GM12891 (cell line): ENCODE measurements at places on chromosomes 3 and 15.
A peak's percentile ranks its signal among the peaks of the same experiment; 100 is the strongest.

DNA sequence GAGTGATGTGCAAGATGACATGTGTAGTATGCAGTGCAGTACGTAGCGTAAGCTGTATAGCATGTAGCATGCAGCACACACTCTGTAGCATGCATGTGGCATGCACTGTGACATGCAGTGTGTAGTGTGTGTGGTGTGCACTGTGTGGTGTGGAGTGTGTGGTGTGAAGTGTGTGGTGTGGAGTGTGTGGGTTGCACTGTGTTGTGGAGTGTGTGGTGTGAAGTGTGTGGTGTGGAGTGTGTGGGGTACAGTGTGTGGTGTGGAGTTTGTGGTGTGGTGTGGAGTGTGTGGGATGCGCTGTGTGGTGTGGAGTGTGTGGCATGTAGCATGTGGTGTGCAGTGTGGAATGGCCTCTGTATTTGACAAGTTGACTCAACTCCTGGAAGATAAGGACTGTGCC lies 39.2 kb downstream of the ROPN1B start:
- no peak for DNase-seq

- no peak for DNase-seq
These were observed 49.1 kb downstream of the NEK11 start for GRCh38 chr3:131075632-131076328.

GRCh38 chr3:170634663-170635384 lies 48.9 kb upstream of the SLC7A14 start:
- DNase-seq = peak; percentile 25

DNA sequence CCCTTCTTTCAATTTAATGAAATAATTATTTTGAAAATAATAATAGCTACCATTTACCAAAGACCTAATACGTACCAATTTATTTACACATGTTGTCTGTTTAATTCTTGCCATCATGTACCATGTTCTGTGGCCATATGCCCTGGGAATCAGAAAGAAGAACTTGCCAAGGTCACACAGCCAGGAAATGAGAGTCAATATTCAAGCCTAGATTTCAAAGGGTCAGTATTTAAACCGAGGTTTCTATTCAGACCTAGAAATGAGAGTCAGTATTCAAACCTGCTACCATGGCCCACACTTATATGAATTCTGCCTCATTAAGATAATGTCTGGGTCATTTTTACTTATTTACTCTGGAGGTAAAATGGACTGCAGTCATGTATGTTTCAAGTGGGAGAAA lies 103.6 kb upstream of the TBL1XR1 start:
- no peak for DNase-seq

DNA sequence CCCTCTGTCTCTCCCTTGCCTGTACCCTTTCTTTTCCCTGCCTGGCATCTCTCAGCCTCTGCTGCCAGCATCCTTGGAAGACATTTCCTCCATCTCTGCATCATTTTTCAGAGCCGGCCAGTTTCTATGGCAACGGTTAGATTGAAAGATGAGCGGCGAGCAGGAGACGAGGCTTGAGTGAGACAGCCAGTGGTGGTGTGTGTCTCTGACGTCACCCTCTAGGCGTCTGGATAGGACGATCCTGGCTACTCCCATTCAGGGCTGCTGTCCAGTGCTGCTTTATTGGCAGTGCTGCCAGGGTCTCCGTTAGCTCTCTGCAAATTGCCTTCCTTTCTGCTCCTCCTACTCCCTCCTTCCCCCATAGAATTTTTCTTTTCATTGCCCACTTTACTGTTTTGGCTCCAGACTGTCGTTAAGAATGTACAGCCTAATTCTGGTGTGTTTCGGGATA lies 57.9 kb downstream of the TRAK1 start:
- no peak for DNase-seq

DNA sequence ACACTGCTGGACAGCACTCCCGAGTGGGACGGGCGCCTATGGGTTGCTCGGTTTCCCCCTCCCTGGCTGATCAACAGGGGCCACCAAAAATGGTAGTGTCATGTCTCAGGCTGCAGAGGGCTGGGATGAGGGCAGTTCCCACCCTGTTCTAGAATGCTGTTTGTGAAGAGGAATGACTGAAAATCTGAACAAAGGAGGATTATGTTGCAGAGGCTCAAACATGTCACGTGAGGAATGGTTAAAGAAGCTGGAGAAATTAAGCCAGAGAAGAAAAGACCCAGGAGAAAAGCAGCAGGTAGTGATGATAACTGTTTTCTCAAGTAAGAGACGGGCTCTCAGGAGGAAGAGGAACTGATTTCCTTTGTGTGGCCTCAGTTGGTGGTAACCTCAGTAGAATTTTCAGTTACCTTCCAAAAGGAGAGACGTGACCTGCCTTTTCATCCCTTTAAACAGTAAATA lies 10.4 kb downstream of the SPG21 start:
- DNase-seq = no peak

DNA sequence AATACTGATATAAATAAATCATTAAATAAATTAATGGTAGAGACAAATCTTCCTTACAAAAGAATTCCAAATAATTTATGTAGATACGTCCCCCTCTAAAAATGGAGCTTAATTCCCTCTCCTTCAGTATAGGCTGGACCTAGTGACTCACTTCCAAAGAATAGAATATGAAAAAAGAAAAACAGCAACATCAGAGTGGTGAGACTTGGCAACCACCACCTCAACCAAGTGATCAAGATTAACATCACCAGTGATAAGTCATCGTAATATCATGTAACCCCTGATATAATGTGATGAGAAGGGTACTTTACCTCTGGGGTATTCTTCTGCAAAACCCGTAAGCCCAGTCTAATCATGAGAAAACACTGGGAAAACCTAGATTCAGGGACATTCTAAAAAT lies 13.4 kb downstream of the GOLGB1 start:
- no peak for DNase-seq

DNA sequence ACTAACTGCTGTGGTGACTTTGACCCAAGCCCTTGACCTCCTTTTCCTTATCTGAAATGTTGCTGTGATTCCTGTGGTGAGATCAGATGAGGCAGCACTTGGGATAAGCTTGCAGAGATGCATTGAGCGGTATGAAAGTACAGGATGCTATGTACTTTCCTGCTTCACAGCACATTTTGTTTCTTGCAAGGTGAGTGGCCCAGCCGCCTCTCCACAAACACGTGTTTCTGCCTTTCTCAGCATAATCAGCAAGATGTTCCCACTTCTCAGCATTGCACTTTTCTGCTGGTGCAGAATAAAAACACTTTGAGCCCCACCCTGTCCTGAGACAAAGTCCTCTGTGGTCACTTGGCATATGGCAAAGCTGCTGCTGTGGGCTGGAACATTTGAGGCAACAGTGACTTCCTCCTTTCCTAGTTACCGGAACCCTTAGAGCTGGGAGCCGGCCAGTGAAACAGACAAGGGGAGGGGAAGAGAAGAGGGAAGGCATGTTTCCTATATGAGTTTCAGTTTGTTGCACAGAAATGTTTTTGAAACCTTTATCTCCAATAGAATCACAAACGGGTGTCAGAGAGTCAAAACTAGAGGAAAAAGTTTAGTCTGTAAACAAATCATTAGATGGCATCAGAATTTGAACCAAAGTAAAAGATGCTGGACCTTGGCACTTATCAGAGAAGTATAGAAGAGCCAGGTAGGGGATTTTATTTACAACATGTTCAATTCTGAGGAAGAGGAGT lies 5.0 kb downstream of the NUDT16 start:
- no peak for DNase-seq

GRCh38 chr3:111750278-111750884 lies 108.7 kb upstream of the PHLDB2 start:
- DNase-seq = no peak

DNA sequence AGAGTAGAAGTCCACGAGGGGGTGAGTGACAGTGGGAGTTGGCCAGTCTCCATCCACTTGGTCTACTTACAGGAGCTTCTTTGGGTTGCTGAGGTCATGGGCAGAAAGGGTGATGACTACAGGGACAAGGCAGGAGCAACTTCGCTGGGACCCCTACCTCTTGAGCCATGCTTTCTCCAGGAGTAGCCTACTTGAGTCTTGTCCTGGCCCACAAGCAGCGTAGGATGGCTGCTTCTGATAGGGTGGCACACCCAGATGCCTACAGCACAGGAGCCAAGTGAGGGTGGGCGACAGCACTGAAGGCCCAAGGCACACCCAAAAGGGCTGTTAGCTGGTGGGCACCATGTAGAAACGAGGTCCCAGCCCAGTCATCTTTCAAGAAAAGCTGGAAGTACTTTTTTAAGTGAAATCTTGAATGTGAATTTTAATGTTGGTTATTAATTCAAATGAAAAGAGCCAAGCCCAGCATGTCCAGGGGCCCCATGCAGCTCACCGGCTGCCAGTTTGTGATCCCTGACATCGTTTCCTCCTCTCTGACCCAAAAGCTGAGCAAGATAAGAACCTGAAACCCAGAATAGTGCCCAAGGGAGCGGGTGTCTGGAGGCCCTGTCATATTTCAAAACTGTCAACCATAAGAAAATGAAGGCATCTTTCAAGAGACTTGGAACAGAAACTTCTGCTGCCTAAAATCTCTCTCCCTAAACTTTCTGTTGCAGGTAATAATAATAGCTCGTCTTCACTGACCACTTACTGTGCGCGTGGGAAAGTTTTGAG lies 2.2 kb upstream of the CPEB1 start:
- no peak for DNase-seq

DNA sequence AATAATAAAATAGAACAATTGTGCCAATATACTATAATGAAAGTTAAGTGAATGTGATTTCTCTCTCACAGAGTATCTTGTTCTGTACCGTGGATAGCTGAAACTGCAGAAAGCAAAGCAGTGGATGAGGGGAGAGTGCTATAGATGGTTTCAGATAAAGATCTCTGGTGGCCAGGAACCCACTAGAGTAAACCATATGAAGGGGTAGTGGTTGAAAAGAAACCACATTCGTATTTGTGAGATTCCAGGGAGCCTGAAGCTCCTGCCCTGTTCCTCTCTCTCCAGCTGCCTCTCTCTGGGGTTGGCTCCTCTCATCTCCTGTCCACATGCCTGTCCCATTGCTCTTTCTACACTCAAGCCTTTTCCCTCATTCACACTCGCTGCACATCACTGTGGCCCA lies 8.9 kb downstream of the ABHD17C start:
- DNase-seq = no peak

- DNase-seq = no peak
These were observed 398.1 kb downstream of the NSUN3 start for GRCh38 chr3:94460931-94461330.

DNA sequence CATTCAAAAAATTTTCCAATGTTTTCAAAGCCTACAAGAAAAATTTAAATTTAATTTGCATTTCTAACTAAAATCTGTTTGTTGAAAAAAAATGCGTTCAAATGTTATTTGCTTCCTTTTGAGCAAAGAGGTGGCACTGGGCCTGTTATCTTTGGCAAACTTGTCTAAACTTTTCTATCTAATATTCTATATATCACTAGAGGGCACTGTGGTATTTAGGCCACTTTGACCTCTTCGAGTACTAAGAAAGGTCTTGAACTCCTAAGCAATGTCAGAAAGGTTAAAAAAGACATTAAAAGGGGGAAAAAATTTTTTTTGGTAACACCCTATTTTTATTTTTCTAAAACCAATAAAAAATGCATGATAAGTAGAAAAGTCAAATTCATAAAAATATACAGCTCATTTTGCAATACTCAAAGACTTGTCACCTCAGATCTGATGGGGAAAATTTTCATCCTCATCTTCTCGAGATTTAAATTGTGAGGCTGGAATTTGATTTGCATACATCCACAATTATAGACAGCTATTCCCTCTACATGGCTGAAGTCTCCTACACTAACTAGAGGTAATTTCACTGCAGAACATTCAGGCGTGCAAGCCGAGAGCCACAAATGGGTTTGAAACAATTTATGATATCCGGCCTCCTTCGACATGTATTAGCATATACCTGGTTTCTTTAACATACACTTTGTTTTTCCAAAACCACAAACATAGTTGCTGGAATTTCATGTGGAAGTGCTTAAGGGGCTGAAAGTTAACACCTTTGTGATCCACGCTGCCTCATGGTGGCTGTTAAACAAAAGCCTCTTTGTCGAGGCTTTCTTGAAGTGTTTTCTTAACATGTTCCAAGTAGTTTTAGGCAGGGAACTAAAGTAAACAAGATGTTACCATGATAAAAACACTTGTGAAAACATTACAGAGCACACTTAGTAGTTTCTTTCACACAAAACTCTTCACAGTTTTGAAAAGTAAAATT lies 576.4 kb downstream of the FOXP1 start:
- no peak for DNase-seq

DNA sequence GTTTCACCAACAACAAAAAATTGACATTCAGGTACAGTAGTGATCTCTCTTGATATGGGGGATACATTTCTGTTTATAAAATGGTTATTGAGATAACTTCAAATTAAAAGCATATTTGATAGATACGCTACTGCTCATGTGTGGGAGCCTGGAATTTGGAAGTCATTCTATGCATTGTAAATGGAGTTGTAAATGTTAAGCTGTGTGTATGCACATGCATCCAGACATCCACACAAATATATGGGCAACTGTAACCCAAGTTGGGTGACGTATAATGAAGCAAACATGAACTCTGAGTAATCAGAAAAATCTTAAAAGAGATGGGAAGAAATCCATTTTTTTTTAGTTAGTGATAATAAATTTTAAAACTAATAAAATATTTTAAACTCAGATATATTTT lies 9.8 kb downstream of the KLHL24 start:
- DNase-seq = no peak

DNA sequence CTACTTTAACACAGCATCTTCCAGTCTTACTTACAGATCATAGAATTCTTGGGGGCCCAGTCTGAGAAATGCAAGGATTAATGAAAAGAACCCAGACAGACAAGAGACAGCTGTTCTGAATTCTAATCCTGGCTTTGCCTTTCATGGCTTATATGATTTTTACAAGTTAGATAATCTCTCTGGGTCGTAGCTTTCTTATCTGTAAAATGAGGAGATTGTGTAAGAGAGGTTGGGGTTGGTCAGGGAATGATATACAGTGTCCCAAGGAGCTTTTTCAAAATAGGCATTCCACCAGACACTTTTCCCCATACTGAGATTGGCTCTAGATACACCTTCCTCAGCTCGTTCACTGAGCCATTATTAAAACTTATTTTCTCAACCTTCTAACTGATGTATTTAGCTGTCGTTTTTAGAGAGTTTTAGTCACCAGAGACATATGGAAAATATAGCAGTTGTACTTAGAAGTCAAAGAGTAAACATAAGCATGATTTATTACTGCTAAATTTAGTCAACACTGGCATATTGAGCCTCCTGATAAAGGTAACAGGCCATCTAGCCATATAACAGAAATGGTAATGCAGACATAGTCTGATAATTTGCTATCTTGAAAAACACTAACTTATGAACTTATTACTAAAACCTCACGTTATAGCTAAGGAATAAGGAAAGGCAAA lies 163.0 kb upstream of the MLF1 start:
- DNase-seq = no peak

GRCh38 chr15:94258246-94258645 lies 26.9 kb downstream of the MCTP2 start:
- DNase-seq = no peak

DNA sequence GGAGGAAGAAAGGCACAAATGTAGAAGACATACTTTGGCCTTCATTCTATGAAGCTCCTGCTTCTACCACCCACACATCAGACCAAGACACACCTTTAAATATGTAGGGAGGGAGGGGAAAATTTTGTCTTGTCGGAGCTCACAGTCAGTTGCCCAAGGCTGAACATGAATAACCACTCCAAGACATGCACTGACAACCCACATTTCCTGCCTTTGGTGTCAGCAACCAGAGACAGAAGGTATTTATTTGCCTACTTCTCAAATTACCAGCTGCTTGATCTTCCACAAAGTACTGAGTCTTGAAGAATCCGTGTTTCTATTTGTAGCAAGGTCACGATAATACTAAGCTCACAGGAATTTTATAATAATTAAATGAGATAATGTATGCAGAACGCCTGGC lies 169.7 kb downstream of the KCNMB2 start:
- no peak for DNase-seq
